ENCODE measurements at places on chromosomes 1 and 21.

- DNase-seq, result no peak
Observed at GRCh38 chr1:186849271-186849671, 20.5 kb downstream of the PLA2G4A start.

- no peak for DNase-seq
Observed at GRCh38 chr21:42009018-42009830, 936 bp downstream of the ZBTB21 start.

GRCh38 chr1:5994713-5995621, 2.7 kb upstream of the NPHP4 start:
- DNase-seq, result no peak

- no peak for DNase-seq
Observed at GRCh38 chr1:112706505-112707220, at the start of gene RHOC. Gene RHOC (minus strand): TSS chr1:112707127. CDS start chr1:112703799, 3,328 bp downstream.

GRCh38 chr1:174219606-174220370, 60.5 kb downstream of the RABGAP1L start:
- no peak for DNase-seq

DNA sequence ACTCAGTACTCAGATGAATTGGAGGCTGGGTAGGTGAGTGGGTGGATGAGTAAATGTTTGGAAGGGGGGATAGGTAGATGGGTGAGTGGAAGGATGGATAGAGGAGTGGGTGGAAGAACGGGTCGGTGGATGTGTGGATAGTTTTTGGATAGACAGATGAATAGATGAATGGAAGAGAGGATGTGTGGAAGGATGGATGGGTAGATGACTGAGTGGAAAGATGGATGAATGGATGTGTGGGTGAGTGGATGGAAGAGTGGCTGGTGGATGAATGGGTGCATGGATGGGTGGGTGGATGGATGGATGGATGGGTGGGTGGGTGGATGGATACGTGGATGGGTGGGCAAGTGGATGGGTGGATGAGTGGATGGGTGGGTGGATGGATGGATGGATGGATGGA, 3.7 kb downstream of the SLC45A1 start:
- DNase-seq, result no peak

DNA sequence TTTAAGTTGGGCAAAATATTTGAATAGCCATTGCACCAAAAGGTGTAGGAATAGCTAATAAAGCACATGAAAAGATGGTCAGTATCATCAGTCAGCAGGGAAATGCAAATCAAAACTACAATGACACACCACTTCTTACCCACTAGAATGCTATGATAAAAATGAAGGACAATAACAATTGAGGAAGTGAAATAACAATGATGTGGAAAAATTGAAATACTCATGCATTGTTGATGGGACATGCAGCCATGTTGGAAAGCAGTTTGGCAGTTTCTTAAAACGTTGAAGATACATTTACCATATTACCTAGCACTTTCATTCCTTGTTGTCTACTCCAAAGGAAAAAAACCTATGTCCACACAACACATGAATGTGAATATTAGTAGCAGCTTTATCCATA, 28.4 kb downstream of the HSD3B1 start:
- DNase-seq, result no peak

All from stimulated activated CD8-positive, alpha-beta memory T cell treated with anti-CD3 and anti-CD28 coated beads, Interleukin-4, amount 100 ng/mL, for 4 hours (primary cell).